ENCODE measurements at places on chromosomes 11 and 22. TPM values are rescaled to one million over a fixed set of nuclear protein-coding genes. Genes with fewer than 3 reads are reported as not detected.

The PRR5L gene
- total RNA-seq = 43.6 TPM

The ART1 gene
- not detected for total RNA-seq

The PGA3 gene
- total RNA-seq = not detected

The TMEM191C gene
- total RNA-seq = 1.4 TPM

The OR51A7 gene
- not detected for total RNA-seq

Measured in activated CD4-positive, alpha-beta memory T cell treated with anti-CD3 and anti-CD28 coated beads for 36 hours (primary cell).